NCI-H1436 treated with DMSO at 0.1 percent for 48 hours (cell line): ENCODE measurements at places on chromosomes 16 and 17.

DNA sequence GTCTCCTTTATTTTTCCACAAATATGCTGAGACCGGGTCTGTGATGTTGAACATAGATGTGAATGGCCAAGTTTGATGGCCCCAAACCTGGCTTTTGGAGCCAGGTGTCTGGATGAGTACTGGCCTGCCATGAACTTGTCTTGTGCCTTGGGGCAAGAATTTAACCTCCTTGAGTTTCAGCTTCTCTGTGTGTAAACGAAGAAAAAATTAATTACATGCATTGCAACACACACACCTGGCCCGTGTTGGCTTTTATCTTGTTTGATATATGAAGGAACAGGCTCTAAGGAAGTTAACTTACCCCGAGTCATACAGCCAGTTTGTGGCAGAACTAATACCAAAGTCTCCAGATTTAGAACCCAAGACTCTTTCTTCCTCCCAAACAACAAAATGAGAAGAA, 13.1 kb downstream of the FBXO39 start:
- no peak for DNase-seq

- DNase-seq: no peak
These were observed 14.0 kb downstream of the METTL9 start for GRCh38 chr16:21613361-21613760.

GRCh38 chr17:65785109-65785508, 223.7 kb upstream of the AXIN2 start:
- DNase-seq: no peak

DNA sequence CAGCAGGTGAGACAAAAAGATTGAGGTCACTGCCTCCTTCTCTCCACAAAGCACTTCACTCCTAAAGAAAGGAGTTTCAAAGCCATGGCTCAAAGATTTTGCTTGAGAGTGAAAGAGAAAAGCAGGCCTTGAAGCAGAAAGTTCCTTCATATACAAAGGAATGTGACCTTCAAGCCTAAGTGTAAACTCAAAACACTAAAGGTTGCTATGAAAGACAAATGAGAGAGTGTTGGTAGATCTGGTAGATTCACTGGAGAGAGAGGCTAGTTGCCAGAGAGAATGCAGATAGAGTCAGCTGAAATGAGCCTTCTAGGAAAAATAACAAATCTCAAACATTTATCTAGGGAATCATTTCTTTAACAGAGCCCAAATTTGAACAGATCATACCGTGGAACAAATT, 305.2 kb downstream of the CDH8 start:
- no peak for DNase-seq

- no peak for DNase-seq
These were observed 304.1 kb upstream of the N4BP1 start for GRCh38 chr16:48914070-48914469.

DNA sequence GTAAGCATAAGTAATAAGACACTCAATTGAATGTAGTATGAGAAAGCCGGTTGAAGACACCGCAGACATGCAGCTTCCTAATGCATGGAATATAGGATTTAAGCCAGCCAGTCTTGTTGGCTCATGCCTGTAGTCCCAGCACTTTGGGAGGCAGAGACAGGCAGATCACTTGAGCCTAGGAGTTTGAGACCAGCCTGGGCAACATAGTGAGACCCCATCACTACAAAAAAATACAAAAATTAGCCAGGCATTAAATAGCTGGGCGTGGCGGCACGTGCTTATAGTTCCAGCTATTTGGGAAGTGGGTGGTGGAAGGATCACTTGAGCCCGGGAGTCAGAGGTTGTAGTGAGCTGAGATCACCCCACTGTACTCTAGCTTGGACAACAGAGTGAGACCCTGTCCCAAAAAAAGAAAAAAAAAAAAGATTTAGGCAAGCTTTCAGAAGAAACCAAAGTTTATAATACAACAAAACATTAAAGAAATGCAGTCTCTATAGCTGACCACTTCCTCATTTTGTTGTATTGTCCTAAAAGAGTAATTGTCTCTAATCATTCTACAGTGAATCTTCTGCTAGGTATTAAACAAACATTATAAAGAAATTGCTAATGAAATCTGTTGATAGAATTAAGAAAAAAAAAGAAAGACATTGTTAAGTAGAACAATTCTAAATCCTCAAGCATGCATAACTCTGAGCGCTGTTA, 68.6 kb upstream of the KIFC3 start:
- no peak for DNase-seq

- no peak for DNase-seq
These were observed 500 bp downstream of the MAF start for GRCh38 chr16:79599837-79600637.

DNA sequence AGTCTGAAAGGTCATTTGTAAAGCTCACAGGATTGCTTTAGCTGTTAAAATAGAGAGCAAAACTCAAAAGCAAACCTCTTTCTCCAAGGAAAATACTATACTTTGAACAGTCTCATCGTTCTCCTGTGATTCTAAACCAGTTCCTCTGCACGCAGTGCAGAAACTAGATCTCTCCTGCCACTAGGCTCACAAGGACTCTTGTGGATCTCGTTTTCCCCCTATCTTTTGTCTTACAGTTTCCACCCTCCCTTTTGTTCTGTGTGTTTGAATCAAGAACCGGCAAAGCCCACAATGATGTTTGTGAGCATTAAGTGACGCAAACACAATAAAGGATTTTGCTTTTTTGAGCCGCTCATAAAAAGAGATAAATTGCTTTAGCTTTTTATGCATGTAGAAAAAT, 1103.5 kb upstream of the RBFOX1 start:
- DNase-seq: no peak

- DNase-seq: no peak
These were observed 4.6 kb downstream of the VPS35L start for GRCh38 chr16:19560078-19560477.

- DNase-seq: peak; percentile 60
These were observed 2.7 kb upstream of the SPPL2C start for GRCh38 chr17:45841883-45842525.

DNA sequence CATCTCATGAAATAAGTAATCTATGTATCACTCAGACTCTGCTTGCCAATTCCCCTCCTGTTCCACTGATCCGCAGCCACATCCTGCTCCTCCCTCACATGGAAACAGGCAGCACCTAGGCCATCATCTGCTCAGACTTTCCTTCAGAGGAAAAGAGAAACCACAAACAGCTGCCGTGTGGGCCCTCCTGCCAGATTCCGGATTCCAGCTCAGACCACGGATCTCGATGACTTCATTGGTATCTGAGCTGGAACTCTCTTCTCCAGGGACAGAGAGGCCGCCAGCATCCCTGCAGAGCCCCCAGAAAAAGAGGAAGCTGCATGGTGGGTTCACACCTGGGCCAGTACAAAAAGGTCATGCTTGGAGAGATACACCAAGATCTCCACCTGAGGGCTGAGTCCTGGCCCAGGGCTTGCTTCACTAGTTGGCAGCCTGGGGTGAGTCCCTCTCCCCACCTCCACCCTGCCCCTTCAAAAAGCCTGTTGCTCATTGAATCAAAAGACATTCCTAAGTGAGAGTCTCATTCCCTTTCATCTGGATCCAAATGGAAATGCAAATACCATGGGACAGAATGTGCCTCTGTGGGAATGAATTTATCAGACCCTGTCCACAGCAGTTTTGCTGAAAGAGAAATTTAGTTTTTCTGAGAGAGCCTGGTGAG, 47.2 kb downstream of the HOXB1 start:
- DNase-seq: no peak

DNA sequence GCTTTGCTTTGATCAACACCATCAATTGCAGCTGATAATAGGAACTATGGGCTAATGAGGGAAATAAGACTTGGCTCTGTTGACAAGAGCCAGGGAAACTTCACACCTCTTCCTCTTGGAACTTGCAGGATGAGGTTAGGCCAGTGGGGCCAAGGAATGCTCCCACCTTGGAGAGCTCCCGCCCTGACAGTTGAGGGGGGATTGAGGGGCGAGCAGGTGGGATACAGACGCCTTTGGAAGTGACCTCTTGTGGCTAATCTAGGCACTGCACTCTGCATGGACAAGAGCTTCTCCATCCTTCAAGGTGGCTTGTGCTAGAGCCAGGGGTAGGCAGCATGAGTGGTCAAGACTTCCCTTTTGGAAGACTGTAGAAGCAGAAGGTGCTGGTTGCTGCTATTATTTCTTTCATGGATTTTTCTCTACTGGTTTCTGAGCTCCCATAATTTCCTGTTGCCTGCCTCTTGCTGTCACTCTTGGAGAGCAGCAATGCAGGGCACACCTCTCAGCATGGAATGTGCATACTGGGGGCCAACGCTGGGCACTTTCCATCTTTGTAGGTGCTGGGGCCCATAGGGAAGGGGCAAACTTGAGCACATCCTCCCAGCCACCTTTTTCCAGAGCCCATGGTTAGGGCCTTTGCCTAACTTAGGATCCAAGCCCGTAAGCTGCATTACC, 2.3 kb upstream of the PHF12 start:
- no peak for DNase-seq

- DNase-seq: no peak
These were observed 415 bp downstream of the ABCA5 start for GRCh38 chr17:69326377-69327059.

- no peak for DNase-seq
These were observed 44.8 kb downstream of the PECAM1 start for GRCh38 chr17:64345689-64346376.

DNA sequence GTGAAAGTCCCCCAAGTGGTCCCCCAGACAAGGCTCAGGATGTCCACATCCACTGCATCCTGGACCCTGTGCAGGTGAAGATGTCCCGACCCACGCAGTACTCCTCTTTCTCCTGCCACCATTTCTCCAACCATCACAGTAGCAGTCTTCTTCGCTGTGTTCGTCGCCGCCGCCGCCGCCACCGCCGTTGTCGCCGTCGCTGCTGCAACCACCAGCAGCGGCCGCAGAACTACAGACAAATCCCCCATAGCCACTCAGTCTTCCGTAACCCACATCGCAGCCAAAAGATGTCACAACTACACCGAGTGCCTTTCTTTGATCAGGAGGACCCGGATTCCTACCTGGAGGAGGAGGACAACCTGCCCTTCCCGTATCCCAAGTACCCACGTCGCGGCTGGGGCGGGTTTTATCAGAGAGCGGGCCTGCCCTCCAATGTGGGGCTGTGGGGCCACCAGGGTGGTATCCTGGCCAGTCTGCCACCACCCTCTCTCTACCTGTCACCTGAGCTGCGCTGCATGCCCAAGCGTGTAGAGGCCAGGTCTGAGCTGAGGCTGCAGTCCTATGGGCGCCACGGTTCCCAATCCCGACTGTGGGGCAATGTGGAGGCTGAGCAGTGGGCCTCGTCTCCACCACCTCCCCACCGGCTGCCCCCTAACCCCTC, 917 bp downstream of the SPEM2 start:
- DNase-seq: no peak

GRCh38 chr16:17696616-17697015, 225.9 kb upstream of the XYLT1 start:
- DNase-seq: no peak
